ENCODE measurements at places on chromosomes 11 and 22. TPM values are rescaled to one million over a fixed set of nuclear protein-coding genes. Genes with fewer than 3 reads are reported as not detected.

Gene DDIAS
- 0.81 TPM for total RNA-seq

Gene FAM76B
- 5.8 TPM for total RNA-seq

DNA sequence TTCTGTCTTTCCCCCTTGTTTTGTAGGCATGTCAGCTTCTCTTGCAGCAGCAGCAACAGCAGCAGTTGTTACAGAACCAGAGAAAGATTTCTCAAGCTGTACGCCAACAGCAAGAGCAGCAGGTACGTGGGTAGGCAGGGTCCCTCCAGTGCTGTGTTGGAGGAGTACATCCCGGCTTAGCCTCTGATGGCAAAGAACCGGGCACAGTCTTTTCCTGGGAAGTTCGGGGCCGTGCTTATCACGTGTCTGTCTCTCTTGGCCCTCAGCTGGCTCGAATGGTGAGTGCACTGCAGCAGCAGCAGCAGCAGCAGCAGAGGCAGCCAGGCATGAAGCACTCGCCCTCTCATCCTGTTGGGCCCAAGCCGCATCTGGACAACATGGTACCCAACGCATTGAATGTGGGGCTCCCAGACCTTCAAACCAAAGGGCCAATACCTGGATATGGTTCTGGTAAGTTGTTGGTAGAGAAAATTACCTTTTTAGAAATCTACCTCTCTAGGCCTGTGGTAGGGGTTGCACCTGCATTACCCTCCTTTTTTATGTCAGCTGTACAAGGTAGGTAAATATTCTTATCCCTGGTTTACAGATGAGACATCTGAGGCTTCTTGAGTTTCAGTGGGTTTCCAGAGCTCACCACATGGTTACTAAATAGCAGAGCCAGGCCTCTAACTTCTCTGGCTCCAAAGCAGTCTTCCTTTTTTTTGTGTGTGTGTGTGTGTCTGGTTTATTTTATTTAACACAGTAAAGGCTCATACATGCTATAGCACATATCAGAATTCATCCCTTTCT, 45.2 kb upstream of the ADSL start:
- DNase-seq, result no peak

DNA sequence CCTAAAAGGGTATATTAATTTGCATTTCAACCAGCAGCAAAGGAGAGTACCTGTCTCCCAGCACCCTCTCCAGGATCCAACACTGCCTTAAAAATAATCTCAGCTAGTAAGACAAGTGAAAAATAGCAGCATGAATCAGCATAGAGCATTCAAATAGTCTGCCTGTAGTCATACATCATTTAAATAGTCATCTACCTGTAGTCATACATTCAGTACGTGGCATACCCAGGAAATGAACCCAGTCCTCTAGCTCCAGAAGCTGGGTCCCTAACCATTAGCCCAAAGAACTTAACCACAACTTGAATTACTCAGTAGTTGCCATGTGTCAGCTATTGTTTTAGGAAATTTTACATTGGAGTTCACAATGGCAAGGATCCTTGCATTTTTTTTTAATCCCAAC, 9.3 kb downstream of the TENM4 start:
- no peak for DNase-seq

- no peak for DNase-seq
Measured at GRCh38 chr22:22554587-22555284, 4.3 kb downstream of the PRAME start.

- no peak for DNase-seq
Measured at GRCh38 chr11:67494371-67495233, 10.6 kb downstream of the PITPNM1 start.

DNA sequence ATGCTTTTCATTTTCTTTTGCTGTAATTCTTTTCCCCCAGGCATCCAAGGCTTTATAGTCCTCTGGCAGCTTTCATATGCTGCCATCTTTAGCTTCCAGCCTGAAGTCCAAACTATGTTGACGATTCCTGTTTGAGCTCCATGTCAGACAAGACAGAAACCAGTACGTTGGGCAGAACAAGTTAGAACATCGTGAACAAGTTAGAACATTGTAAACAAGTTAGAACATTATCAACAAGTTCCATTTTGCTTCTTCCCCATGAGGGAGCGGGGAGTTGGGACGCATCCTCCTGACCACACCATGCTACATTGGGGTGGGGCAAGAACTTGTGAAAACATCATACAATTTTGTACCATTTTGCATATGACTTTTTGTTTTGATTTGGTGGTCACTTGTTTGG, 23.9 kb downstream of the GLB1L2 start:
- DNase-seq, result no peak

All from heart right ventricle (tissue), 16 donors.